ENCODE measurements at places on chromosomes 16 and 17.

DNA sequence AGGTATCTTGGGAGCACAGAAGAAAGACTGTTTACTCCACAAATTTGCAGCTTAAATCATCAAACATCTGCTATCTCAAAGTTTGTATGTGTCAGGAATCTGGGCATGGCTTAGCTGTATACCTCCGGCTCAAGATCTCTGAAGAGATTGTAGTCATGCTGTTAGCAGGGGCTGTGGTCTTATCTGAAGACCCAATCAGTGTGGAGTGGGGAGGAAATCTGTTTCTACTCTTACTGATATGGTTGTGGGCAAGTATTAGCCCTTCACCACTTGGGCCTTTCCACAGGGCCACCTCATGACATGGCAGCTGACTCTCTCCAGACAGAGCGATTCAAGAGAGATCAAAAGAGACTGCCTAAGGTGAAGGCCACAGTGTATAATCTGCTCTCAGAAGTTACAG lies 438.7 kb downstream of the KIF2B start:
- no peak for DNase-seq

GRCh38 chr17:2402544-2402943 lies 1.7 kb upstream of the MNT start:
- DNase-seq = no peak

- DNase-seq = no peak
Measured at GRCh38 chr17:48239603-48239995, 132.0 kb downstream of the SNX11 start.

- DNase-seq = no peak
Measured at GRCh38 chr17:64608571-64608981, 53.5 kb downstream of the SMURF2 start.

- DNase-seq = no peak
Measured at GRCh38 chr16:88886420-88886844, 20.0 kb upstream of the PABPN1L start.

DNA sequence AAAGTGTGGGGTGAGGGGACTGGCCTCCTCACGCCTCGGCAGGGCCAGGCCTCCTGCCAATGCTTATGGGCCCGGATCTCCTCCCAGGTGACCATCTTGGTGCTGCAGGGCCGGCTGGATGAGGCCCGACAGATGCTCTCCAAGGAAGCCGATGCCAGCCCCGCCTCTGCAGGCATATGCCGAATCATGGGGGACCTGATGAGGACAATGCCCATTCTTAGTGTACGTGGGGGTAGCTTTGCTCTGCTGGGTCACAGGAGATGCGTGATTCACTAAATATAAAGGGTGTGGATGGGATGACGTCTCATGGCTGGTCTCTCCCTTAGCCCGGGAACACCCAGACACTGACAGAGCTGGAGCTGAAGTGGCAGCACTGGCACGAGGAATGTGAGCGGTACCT lies 19.5 kb downstream of the NUP85 start:
- DNase-seq = no peak

DNA sequence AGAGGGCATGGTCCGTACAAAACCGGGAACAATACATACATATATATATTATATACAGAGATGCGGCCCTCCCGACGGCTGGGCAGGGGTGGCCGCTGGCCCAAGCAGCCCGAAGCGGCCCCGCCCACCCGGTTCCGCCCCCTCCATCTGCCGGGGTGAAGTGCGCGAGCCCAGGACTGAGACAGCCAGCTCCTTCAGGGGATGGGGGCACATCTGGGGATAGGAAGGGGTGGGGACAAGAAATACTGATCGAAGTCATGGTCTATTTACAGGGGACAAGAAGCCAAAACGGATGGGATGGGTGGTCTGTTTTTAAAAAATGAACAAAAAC lies 3.8 kb upstream of the SAMD14 start:
- no peak for DNase-seq

- DNase-seq = no peak
Measured at GRCh38 chr17:76570877-76571471, 14.7 kb downstream of the ST6GALNAC2 start.

GRCh38 chr17:2468270-2468669 lies 43.4 kb downstream of the METTL16 start:
- DNase-seq = no peak

GRCh38 chr16:89452241-89452640 lies 38.1 kb downstream of the ANKRD11 start:
- DNase-seq = no peak

DNA sequence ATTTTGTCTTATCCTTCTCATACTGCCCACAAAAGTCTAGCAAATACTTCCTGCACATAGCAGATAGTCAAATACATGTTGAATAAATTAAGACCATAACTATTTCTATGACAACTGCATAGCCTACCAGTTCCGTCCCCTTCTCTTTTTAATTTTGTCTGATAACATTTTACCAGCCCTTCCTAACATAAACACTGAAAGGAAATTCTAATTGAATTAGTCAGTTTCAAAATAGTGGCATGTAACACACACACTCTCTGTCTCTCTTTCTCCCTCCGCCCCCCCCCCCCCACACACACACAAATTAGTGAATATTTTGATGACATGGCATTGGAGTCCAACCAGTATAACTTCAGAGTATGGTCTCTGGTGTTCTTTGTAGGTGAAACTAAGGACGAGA lies 41.8 kb downstream of the TNRC6C start:
- no peak for DNase-seq

GRCh38 chr16:7366993-7367880 lies 34.6 kb downstream of the RBFOX1 start:
- DNase-seq = no peak

GRCh38 chr17:27849474-27850185 lies 43.5 kb downstream of the LYRM9 start:
- no peak for DNase-seq

GRCh38 chr16:15894571-15895374 lies 6.4 kb upstream of the CEP20 start:
- DNase-seq = no peak

DNA sequence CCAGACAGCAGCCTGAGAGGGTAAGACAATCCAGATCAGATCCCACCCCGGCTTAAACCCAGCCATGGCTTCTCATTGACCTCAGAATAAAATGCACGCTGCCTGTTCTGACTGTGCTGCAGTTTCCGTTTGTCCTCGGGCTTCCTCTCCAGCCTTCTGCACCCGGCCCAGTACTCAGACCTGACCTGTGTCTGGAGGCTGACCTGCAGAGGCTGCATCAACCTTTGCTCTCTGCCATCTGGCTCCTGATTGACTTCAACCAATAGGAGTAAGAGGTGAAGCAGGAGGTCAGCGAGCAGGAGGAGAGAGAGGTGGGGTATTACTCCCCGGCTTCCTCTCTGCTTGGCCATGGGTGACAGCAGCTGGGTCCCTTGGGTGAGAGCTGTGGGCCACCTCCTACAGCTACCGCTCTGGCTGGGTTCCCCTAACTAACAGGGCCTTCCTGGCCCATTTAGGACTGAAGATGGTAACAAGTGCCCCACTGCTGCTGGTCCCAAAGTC lies 46.7 kb downstream of the C16orf82 start:
- no peak for DNase-seq

GRCh38 chr17:1004769-1005295 lies 7.9 kb downstream of the TIMM22 start:
- DNase-seq = no peak

- no peak for DNase-seq
Measured at GRCh38 chr16:49754495-49755312, 101.2 kb downstream of the ZNF423 start.

DNA sequence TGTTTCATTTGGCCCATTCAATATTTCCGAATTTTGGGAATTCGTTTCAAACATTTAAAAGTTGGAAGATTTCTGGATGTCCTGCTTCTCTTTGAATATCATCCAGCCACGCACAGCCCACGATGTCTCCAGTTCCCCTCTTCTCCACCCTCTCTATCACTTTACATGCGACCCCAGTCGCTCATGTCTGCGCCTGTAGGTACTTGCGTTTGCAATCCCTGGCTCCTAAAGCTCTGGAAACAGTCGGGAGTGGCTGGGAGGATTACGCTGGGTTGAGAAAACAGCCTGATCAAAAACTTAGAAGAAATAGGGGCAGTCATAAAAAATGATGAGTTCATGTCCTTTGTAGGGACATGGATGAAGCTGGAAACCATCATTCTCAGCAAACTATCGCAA lies 1.5 kb upstream of the SBK1 start:
- DNase-seq = no peak

DNA sequence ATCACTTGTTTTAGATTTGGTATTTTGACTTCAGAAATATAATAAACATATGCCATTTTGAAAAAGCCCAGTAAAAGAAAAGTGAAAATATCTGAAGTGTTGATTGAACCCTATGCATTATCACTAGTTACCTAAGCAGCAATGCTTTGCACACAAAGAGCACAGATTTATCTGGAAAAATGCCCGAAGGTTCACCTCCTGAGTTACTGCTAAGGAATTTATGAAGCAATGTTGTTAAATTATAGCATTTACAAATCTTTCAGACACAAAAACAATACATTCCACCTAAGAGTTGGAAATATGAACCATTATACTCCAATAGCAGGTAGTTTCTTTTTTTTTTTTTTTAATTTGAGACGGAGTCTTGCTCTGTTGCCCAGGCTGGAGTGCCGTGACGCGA lies 38.9 kb upstream of the GHDC start:
- no peak for DNase-seq

- DNase-seq = no peak
Measured at GRCh38 chr17:350706-351448, 1.7 kb downstream of the RPH3AL start.

DNA sequence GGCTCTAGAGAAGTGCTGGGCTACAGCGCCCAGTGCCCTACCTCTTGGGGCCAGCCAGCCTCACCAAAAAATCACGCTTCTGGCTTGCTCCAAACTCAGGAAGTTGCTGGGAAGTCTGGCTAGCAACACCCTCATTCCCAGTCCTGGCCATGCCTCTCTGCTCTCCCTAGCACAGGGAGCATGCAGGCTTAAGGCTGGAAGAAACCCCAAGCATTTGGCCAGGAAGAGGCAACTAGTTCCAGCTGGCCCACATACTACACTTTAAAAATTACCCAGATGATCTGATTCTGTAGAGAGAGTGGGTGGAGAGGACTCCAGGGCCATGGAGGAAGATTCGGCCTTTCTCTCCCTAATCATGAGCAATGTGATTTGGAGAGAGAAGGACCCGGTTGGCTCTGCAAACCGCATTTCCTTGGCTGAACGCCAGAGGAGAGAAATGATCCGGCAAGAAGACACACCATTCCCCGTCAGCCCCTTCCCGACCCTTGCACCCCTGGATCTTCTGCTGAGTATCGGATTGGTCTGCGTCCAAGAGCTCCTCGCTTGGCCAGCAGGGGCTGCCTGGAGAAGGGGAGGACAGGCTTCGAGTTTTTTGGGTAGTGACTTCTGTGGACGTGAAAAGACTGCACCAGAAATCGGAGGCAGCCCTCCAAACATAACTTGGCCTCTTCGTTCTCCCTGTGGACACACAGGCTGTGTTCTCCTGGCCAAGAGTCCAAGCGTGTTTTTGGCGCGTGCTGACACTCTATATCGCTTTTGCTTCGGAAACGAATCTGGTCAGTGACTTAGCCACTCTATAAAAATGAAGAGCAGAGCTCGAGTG lies 406.3 kb downstream of the WWOX start:
- no peak for DNase-seq

DNA sequence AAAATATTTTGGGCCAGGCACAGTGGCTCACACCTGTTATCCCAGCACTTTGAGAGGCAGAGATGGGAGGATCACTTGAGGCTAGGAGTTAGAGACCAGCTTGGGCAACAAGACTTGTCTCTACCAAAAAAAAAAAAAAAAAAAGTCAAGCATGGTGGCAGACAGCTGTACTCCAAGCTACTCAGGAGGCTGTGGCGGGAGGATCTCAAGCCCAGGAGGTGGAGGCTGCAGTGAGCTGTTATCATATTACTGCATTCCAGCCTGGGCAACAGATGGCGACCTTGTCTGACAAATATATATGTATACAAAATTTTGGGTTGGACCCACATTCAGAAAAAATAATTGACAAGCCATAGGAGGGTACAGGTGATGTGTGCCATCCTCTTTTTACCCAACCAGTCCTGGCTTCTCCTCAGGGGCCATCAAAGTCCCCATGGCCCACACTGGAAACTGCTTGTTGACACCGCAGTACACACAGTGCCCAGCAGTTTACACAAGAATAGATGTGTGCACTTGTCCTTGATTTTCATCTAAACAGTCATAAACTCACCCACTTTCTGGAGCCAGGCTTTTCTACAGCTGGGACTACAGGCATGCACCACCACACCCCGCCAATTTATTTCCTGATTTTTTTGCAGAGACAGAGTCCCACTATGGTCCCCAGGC lies 1.7 kb downstream of the CES2 start:
- no peak for DNase-seq

- DNase-seq = no peak
Measured at GRCh38 chr16:76816475-76816874, 374.5 kb upstream of the MON1B start.

DNA sequence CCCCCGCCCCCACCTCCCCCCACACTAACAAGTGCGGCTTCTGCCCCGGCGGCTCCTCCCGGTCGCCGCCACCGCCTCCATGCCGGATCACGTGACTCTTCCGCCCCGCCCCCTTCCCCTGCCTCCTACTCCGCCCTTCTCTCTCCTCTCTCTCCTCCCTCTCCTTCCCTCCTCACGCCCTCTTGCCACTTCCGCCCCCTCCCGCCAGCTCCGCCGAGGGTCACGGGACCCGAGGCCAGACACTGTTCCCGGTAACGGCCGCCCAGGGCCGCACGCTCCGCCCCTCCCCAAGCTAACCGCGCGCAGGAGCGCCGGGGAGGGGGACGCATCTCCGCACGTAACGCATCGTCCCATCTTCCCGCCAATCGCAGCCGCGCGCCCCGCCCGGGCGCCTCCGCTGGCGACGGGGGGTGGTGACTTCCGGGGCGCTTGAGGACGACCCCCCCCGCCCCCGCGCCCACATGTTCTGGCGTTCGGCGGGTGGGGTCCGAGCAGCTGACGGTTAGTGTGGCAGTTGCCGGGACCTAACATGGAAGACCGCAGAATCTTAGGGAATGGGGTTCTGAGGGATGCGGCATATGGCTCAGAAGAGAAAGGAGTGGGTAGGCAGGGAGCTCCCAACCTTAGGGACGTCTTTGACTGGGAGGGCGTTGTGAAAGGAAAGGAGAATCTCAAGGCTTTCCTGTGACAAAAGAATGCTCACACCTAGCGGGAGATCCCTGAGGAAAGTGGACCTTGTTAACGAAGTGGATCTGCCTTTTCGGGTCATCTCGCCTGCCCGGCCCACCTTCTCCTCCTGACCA lies at the start of gene USP32:
USP32 (minus strand) TSS at position 92 of the 803 bp plus-strand sequence. CDS start 194 bp downstream, outside the sequence.
- peak; percentile 93 for DNase-seq

GRCh38 chr16:50354629-50355456 lies 13.9 kb downstream of the BRD7 start:
- DNase-seq = no peak

GRCh38 chr17:2227025-2227699 lies 76.4 kb downstream of the SMG6 start:
- no peak for DNase-seq

- no peak for DNase-seq
Measured at GRCh38 chr17:74211141-74211911, 2.0 kb upstream of the TTYH2 start.

GRCh38 chr16:58280146-58280845 lies 14.5 kb downstream of the PRSS54 start:
- no peak for DNase-seq

Measured in HS-27A (cell line).